ENCODE measurements at places on chromosomes 1 and 21.

DNA sequence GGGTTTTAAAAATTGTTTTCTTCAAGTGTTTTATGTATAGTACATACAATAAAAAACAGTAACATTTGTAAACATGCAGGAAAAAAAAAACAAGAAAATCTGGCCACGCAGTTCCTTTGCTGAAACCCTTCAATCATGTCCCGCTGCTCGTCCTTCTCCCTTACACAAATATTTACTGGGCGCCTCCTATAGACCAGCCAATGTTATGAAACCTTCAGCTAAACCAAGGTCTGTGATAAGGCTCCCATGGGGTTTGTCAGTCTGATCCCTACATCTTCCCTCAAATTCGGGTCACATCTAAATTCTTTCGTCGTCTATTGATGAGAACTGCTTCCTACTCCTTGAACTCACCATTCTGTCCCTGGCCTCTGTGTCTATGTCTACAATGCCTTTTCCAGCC is 583.9 kb downstream of the SMYD3 start:
- no peak for DNase-seq

GRCh38 chr1:47590523-47591225 is 152.8 kb downstream of the FOXD2 start:
- no peak for DNase-seq

- no peak for DNase-seq
Observed at GRCh38 chr1:147579934-147580537, 38.7 kb downstream of the BCL9 start.

DNA sequence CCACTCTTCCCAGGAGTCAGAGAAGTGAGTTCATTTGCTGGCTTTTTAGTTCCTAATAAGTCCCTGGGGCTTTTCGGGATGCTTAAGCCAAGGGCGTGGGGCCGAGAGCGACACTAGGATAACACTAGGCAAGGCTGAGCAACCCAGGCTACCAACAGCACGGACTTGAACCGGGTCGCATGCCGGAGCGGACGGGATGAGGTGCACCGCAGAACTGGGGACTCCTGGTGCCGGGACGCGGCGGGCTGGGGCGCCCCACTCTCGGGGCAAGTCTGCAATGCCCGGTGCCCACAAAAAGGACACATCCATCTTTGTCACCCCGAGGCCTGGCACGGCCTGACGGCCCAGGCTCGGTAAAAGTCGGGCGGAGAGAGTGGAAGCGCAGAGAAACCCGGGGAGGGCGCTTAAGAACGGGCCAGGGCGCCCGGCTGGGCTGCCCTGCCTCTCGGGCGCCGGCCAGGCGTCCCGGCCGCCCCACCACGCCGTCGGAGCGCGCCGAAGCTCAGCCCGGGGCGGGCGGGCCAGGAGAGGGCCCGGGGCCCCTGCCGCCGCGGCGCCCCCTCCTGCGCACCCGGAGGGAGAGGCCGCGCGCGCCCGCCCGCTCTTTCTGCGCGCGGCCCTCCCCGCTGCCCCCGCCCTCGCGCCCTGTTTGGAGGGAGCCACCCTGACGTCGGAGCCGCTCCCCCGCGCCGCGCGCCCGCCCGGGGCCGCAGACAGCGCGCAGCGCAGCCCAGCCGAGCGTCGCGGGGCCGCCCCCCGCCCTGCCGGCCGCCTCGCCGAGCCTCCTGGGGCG is at the start of gene NBL1:
Gene NBL1 (plus strand): TSS at position 710 of the 793 bp plus-strand sequence. CDS start 10,720 bp downstream, outside the sequence.
- DNase-seq, result no peak

GRCh38 chr1:94044891-94045290 is 76.1 kb downstream of the ABCA4 start:
- no peak for DNase-seq

- DNase-seq, result no peak
Observed at GRCh38 chr1:192158181-192158580, at the start of gene RGS18. Gene RGS18, plus strand, starts transcription at chr1:192158462. Its CDS starts 176 bp downstream, at chr1:192158638.

GRCh38 chr1:43719063-43719462 is 11.7 kb downstream of the ST3GAL3 start:
- no peak for DNase-seq

GRCh38 chr1:102967786-102968185 is 140.5 kb downstream of the COL11A1 start:
- no peak for DNase-seq

GRCh38 chr1:230072296-230072695 is 5.3 kb downstream of the GALNT2 start:
- DNase-seq, result no peak

DNA sequence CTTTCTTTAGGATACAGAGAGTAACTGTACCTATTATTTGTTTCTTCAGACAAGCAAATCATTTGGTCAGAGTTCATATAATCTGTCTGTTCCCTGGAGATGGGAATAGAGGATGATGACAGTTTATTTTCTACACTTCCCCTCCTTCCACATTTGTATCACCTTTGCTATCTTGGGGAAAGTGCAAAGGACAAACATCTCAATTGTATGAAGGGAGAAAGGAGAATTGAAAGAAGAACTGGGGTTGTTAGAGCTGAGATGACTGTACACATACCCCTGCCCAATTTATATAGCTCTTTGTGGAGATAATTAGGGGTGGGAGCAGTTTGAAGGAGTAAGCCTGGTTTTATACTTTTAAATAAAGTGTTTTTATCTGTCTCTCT is 14.0 kb downstream of the POLR3GL start:
- DNase-seq, result no peak

Data from GOT3 (cell line).